ENCODE measurements at places on chromosomes 4 and X.

- DNase-seq: no peak
Observed at GRCh38 chr4:94920369-94920768, 162.6 kb downstream of the BMPR1B start.

DNA sequence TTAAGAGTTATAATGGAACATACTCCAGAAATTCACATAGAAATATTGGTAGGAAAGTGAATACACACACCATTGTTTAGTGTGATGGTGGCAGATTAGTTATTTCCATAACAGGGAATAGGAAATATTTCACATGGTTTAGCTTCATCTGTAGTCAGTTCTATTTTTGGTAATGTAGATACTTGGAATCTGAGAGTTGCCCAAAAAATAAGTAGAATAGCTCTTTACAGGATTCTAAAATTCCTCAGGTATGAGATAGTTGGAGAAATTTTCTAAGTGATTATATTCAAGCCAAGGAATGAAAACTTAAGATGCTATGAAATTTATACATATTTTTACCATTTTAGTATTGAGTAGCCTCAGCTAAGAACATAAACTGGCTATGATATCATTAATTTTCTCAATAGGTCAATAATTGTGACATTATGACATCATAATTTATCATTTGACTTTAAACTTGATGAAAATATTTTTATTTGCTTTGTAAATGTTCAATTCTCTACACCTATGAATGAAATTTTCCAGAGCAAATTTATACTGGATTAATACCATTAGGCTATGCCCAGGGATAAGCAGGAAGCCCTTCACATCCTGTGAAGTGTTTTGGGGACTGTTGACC is 35.8 kb downstream of the CPEB2 start:
- DNase-seq: no peak

DNA sequence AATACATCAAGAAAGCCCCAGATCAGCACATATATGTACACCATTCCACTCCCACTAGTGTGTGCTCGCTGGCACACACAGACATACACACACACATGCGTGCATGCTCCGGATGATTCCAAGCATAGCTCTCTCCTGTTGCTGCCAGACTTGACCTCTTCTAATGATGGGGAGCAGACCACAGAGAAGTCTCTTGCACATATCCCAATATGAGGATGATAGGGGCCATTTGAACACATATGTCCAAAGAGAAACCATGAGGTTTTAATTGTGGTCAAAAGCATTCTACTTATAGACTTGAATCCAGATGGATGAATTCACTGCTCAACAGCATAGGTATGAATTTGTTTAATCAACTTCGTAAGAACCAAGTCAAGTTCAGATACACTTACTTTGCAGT is 214.9 kb downstream of the AFF2 start:
- DNase-seq: no peak

DNA sequence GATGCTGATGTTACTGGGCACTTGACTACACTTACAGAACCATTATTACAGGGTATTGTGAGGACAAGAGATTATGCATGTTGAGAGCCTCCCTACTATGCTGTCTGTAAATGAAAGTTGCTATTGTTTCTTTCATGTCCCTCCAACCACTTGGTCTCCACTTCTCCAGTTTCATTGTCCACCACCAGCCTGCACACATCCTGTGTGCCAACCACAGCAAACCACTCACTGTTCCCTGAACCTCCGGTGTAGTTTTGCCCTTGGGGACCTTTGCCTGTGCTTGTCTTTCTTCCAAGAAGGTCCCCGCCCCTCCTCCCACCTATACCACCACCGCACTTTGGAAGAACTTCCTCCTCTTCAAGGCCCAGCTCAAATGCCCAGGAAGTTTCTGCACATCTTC is 43.1 kb upstream of the AFF2 start:
- no peak for DNase-seq

DNA sequence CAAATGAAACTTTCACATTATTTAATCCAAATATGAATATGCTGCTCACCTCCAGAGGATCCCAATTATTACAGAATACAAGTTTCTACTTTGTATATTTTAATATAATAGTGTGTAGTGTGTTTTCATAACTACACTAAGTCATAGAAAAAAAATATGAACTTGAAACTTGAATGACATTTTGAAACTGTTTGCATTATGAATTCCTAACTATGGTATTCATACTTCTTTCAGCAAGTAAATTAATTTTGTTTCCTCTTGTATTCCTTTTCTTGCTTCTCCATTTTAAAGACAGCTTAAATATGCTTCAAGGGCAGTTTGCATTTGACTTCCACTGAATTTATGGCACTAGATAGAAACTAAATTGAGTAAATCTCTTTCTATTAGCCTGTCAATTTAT is 177.1 kb downstream of the BMPR1B start:
- no peak for DNase-seq

GRCh38 chr4:150010525-150011126 is 67.6 kb upstream of the DCLK2 start:
- DNase-seq: no peak

GRCh38 chr4:153825126-153825525 is 36.2 kb upstream of the SFRP2 start:
- no peak for DNase-seq

GRCh38 chr4:26076896-26077295 is 162.9 kb downstream of the SMIM20 start:
- DNase-seq: no peak

GRCh38 chrX:147917700-147918695 is 6.3 kb downstream of the FMR1 start:
- DNase-seq: no peak

- DNase-seq: no peak
Observed at GRCh38 chr4:96052827-96053226, 212.9 kb downstream of the PDHA2 start.

DNA sequence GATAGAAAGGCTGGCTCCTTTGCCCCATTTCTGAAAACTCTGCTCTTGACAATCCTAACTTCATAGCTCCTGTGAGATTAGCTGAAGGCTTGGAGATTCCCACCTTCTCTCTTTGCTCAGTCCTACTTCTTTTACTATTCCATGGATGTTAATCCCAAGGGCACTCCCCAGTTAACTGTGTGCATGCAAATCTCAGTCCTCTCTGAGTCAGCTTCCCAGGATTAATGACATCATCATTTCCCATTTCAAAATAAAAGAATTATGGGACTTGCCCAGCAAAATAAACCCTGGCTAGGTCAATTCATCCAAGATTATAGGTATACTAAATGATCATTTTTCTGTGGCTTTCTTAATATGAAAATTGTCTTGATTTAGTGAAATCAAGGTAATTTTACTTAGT is 328.6 kb upstream of the NR3C2 start:
- no peak for DNase-seq

DNA sequence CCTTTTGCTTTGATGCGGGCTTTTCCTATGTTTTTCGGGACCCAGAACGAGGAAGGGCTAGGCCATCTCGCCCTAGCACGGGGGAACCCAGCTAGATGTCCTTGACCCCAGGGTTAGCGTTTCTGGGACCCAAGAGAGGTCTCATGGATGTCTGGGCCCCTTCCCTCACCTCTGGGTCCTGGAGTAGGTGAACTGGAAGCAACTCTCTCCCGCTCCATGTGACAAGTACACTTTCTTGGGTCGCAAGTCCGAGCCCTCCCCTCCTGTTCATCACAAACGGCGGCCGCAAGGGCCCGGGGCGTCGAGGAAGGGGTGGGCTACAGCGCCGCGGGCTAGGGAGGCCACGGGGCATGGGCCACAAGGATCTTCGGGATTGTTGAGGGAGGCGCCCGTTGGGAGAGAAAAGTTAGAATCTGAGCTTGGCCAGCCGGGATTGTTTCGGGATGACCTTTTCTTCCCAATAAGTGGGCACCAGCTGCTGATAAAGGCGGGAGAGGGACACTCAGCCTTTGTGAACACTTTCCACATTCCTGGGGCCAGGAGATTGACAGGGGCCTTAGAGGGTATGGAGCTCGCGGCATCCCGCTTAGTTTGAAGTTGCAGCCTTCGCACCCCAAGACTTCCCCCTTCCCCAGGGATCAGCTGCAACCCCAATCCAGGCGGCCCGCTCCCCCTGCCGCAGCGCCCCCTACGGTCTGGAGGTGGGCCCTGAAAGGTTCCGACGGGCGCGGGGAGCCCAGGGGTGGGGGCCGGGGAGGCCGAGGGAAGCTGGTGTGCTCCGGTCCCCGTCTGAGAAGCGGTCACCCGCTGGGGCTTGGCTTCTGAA is 136.9 kb upstream of the ZIC3 start:
- DNase-seq: no peak

DNA sequence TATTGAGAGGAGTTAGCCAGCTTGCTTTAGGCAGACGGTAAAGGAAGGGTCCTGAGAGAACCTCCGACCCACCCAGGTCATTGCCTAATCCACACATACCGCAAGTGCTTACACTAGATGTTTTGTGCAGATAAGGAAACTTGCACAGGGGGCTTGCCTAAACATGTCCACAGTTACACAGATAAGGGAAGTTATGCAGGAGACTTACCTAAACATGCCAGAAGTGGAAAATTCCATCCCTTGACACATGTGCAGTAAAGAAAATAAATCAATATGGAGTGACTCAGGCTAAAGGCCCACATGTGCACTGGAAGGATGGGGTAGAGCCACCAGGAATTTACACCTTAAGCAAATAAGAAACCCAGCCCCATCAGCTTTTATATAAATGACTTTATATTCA is 232.8 kb upstream of the HDX start:
- no peak for DNase-seq

DNA sequence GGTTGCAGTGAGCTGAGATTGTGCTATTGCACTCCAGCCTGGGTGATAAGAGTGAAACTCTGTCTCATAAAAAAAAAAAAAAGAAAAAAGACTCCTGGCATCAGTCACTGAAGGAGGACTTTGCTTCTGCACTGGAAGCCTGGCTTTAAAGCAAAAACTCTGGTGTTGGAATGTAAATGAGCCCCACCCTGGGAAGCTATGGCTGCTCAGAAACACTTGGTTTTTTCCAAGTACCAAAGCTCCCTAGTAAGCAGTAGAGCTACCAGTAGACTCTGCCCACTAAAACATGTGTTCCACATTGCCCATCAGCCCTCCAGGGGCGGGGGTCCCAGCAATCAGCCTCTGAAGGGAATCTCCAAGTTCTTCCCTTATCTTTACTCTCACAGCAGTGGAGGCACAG is 154.4 kb downstream of the SHROOM3 start:
- DNase-seq: peak; percentile 72

DNA sequence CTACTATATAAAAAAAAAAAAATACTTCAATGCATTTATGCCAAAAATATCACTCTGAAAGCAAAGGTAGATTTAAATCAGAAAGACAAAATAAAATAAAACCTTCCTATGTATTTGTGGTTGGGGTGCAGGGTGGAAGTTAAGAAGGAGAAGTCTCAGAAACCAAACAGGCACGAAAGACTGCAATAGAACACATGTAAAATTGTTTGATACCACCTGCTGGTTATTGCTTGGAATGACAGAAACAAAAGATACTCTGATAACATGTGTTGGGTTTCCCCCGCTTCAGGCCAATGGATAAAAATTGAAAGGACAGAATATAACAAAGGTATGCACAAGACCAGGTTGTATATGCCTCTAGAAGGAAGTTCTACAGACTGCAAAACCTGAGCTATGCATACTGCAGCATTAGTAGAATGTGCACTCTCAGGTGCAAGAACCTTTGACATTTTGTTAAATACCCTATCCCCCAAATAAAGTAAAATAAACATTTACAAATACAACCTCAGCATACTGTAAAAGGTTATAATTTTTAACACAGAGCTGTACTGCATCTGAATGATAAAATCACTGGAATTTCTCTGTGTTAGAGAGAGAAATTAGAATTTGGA is 118.8 kb downstream of the GABRA2 start:
- DNase-seq: no peak

DNA sequence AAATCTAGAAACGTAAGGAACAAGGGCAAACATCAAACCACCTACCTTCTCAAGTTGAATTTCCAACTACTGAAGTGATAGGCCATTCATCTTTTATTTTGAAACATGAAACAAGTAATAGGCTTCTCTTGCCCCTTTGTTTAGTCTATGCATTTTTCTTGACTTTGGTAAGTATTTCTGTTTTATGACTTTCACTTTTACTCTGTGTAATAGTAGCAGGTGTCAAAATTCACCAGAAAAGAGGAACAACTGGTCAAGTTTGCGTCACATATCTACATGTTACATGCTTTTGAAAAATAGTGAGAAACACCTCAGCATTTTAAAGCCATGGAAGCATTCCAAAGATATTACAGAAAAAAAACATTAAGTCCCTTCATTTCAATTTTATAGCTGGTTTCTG is 157.1 kb upstream of the FTHL17 start:
- DNase-seq: no peak

- no peak for DNase-seq
Observed at GRCh38 chr4:152467101-152467500, 68.8 kb downstream of the FBXW7 start.

DNA sequence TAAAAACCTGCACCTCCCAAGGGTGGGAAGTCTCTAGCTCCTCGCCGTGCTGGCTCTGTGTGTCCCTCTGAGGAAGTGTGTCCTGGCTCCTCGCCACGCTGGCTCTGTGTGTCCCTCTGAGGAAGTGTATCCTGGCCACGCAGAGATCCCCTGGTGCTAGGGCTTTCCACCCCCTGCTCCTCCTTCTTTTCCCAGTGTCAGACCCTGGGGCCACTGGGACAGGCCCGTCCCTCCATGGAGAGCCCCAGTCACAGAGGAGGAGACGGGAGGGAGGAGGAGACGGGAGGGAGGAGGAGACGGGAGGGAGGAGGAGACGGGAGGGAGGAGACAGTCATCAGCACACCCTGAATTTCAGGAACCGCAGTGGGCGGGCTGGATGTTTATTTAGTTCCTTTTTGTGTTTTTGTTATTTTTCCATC is 53.8 kb upstream of the HGFAC start:
- DNase-seq: peak; percentile 42

- no peak for DNase-seq
Observed at GRCh38 chr4:1841201-1841886, 14.6 kb downstream of the LETM1 start.

DNA sequence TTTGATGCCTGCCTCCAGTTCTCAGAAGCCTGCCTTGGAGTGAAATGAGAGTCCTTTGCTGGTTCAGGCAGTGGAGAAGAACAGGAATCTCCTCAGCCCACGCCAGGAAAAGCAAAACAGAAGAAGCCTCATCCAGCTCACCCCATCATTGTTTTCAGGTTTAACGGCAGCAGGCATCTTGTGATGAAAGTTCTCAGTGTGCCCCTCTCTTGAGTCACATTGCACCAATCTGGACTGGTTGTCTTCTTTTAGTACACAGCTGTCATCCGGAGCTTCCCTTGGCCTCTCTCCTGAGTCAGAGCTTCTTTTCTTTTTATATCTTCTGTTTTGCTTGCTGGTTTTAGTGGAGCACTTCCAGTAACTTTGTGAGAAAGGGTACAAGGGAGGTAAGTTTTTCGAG is 50.9 kb downstream of the TSPAN7 start:
- no peak for DNase-seq

All from GM04504 (cell line).